ENCODE measurements at places on chromosomes 4 and X. TPM values are rescaled to one million over a fixed set of nuclear protein-coding genes. Genes with fewer than 3 reads are reported as not detected.

DNA sequence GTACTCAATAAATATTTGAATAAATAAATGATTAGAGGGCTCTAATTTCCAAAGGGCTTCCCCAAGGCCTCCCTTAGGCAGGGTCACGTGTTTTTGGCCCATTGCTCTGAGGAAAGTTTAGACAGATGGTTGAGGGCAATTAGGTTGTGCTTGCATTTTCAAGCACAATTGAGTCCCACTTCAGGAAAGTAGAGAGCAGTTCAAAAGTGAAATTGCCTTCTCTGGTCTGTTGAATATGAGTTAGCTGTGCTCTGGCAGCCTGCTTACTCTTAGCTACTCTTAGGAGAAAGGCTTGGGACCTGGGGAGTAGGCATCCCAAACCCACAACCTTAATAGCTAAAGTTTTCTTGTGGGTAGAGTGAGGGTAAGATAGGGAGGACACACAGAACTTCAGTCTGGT, 9.0 kb upstream of the DRP2 start:
- DNase-seq: no peak

GRCh38 chr4:123121241-123121907, 199.0 kb upstream of the NUDT6 start:
- no peak for DNase-seq

DNA sequence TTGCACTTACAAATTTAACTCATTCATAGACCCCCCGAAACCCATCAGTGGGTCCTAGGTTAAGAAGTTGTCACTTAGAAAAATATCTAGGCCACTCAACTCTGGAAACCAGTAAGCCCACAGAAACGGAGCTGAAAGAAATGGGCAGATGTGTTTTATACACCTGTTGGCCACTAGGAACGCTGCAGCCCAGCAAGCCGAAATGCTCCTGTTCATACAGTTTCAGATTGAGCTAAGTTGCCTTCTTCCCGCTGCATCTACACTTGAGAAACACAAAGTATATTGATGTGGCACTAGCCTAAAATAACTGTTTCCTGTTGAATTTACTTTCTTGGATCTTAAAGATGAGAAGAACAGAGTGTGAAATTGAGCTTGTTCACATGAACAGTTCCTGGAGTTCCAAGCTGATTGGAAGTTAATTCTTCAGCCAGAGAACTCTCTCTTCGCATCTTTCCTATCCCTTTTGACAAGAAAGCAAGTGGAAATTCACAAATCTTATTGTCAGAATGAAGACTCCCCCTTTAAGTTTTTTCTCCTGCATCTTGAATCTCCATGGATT, 174.1 kb downstream of the RBMX2 start:
- peak; percentile 40 for DNase-seq

- DNase-seq: no peak
Observed at GRCh38 chrX:34493086-34493485, 164.0 kb downstream of the TMEM47 start.

GRCh38 chrX:110436523-110436922, 77.9 kb downstream of the RTL9 start:
- DNase-seq: no peak

DNA sequence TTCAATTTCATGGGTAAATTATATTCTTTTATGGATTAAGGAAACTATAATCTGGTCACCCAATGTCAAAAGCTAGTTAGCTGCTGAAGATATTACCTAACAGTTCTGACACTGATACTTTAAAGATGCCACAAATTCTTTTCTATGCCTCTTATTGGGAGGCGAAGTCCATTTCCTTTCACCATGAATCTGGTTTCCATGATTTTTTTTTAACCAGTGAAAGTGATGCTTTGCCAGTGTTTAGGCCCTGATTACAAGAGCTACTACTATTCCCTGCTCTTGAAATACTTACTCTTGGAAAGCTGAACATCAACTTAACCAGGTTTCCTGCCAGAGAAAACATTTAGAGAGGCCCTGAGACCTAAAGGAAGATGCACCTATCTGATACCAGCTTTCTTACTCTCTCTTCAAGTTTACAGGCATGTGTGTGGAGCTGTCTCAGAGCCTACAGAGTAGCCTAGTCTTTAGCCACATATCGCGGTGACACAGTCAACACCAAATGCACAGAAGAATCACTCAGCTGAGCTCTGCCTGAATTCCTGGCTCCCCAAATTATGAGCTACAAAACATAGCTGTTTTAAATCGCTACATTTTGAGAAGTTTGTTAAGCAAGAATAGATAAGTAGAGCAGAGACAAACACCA, 1280.8 kb downstream of the PCDH7 start:
- DNase-seq: no peak

- DNase-seq: no peak
Observed at GRCh38 chrX:147981038-147981752, at the start of gene FMR1NB. Gene FMR1NB, plus strand, starts transcription at chrX:147981337. Its CDS starts 66 bp downstream, at chrX:147981403.

DNA sequence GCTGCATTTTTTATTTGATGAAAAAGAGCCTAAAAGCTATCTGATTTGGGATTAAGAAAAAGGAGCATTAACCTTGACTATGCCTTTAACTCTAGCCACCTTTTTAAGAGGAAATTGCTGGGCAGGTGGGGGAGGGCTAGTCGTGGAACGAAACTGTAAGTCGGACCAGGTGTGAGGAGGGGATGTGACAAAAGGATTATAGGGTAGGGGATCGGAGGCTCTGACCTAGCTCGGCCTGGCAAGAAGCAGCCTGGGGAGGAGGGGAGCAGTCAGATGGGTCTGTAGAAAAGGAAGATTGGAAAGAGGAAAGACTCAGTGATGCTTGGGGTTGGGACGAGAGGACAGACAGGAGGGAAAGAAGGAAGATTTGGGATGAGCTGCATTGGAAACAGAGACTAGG, 21.1 kb upstream of the SPCS3 start:
- DNase-seq: no peak

GRCh38 chr4:8329859-8330761, 60.6 kb downstream of the HTRA3 start:
- no peak for DNase-seq

- DNase-seq: no peak
Observed at GRCh38 chr4:26029568-26030131, 115.6 kb downstream of the SMIM20 start.

DNA sequence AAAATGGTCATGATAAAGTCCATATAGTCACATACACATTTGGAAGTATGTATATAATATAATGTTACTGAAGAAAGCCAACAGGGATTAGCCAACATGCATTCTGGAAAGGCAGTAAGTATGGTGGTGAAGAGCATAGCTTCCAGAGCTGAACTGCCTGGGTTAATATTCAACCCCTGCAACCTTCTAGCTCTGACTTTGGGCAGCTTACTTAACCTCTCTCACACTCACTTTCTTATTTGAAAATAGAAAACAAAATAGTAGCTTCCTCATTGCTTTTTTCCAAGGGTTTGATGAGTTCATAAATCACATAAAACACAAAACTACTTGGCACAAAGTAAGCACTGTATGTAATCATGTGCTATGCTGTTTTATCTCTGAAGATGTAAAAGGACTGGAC, 216.4 kb downstream of the CHIC2 start:
- no peak for DNase-seq

DNA sequence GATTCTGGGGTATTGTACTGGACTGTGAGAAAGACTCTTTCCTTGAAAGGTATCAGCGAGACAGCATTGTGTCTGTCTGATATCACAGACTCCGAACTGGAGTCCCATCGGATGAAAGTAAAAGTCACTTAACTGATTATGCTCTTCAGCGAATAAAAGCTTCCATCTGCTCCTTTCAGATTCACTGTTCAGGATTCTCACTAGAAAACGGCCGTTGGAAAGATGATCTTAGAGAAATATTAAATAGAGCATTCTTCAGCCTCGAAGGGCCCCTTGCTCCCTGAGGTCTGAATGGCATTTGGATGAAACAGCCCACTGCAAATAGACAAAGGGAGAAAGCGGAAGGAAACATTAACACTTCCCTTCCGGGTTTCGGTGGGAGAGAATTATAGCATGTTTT, 416.2 kb upstream of the PRKX start:
- DNase-seq: no peak

DNA sequence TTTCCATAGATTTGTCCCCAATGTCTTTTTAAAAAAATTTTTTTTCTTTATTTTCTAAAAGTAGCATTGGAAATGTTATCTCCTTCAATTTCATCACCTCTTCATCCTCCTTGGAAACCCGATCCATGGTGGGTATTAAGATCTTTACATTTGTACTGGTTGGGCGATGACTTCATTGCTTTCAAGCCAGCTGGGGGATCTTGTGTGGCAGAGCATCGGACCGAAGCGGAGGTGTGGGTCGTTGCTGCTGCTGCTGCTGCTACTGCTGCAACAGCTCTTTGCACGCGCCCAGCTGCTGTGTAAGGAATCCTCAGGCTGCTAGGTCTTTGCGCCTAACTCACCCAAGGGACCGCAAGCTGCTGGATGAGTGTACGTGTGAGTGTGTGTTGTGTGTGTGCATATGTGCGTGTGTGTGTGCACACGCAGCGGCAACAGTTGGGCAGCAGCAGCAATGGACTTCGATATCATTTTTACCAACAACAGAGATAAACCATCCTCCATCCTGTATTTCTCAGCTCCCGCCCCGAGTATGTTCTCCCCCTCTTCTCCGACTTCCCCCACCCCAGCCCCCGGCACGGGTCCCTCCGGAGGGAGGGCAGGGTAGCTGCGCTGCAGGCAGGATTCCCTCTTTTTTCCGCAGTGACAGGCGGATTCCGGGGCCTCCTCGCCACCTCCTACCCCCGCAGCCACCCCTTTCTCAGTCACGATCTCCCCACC, 768 bp upstream of the CDKL5 start:
- peak; percentile 45 for DNase-seq

- peak; percentile 16 for DNase-seq
Observed at GRCh38 chrX:41718481-41719235, 5.3 kb upstream of the GPR82 start.

DNA sequence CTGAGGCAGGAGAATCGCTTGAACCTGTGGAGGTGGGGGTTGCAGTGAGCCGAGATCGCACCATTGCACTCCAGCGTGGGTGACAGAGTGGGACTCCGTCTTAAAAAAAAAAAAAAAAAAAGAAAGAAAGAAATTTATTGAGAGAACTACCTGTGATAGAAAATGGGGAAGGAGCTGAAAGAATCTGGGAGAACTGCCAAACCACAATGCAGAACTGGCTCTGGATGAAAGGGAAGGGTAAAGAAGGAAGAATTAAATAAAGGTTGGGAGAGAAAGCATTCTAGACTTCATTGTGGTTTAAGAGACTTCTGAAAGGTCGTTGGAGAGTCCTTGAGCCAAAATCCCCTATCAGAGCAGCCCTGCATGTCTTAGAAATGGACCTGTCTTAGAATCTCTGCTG, 567.9 kb upstream of the HTR2C start:
- no peak for DNase-seq

MMRN1 gene
- not detected for total RNA-seq

XG gene
- 2.6 TPM for total RNA-seq

BEX5 gene
- 1.4 TPM for total RNA-seq

PF4V1 gene
- total RNA-seq: not detected

NLGN4X gene
- 0.15 TPM for total RNA-seq

CCSER1 gene
- not detected for total RNA-seq

CLCN4 gene
- total RNA-seq: 1.7 TPM

L1CAM gene
- 186 TPM for total RNA-seq

HDX gene
- 6.3 TPM for total RNA-seq

DGAT2L6 gene
- not detected for total RNA-seq

All from M059J (cell line).